ENCODE measurements at places on chromosomes 11 and 22.

DNA sequence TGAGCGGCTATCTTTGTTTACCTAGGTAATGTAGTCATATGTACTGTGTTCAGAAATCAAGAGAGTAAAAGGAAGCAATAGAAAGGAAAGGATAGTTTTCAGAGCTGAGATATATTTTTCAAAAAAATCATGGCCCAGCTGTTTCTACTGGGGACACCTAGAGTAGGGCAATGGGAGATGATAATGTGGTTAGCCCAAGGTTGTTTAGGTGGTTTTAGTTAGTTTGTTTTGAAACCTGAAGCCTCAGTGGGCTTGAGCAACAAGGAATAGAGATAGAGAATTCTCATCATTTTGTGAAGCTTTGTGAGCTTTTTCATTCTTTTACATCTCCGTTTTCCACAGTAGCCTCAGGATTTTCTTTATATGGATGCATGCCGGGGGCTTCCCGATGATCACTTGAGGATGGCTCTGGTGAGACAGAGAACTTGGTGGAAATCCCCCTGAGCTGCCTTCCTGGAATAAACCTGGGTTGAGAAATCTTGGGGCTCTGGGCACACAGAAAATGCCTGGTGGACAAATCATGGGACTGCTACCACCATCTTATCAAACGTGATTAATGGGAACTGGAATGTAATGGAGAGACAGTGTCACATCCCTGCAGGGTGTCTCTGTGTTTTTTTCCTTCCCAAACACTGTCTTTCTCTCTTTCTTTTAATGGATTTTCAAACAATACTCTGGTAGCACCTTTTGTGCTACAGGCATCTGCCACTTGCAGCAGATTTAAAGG is 49.0 kb downstream of the ARHGAP42 start:
- DNase-seq = no peak

DNA sequence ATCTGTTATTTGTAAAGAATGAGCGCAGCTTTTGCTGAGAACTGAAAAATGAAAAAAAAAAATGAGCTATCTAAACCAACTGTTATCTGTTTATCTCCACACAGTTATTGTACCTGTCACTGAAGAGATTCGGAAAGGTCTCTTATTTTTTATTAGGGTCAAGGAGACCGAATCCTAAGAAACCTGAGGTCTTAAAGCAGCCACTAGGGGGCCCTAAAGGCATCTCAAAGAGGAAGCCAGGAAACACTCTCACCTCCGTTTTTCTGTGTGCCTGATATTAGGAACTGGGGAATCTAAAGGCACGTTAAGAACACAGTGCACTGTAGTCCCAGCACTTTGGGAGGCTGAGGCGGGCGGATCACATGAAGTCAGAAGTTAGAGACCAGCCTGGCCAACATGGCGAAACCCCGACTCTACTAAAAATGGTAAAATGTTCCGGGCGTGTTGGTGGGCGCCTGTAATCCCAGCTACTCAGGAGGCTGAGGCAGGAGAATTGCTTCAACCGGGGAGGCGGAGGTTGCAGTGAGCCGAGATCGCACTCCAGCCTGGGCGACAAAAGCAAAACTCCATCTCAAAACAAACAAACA is 3.5 kb upstream of the LARGE1 start:
- DNase-seq = peak; percentile 82

GRCh38 chr11:95324826-95325225 is 93.8 kb upstream of the SESN3 start:
- no peak for DNase-seq

GRCh38 chr11:86464509-86465221 is 90.0 kb downstream of the CCDC81 start:
- no peak for DNase-seq

GRCh38 chr11:36121054-36121453 is 168.2 kb downstream of the COMMD9 start:
- DNase-seq = no peak

DNA sequence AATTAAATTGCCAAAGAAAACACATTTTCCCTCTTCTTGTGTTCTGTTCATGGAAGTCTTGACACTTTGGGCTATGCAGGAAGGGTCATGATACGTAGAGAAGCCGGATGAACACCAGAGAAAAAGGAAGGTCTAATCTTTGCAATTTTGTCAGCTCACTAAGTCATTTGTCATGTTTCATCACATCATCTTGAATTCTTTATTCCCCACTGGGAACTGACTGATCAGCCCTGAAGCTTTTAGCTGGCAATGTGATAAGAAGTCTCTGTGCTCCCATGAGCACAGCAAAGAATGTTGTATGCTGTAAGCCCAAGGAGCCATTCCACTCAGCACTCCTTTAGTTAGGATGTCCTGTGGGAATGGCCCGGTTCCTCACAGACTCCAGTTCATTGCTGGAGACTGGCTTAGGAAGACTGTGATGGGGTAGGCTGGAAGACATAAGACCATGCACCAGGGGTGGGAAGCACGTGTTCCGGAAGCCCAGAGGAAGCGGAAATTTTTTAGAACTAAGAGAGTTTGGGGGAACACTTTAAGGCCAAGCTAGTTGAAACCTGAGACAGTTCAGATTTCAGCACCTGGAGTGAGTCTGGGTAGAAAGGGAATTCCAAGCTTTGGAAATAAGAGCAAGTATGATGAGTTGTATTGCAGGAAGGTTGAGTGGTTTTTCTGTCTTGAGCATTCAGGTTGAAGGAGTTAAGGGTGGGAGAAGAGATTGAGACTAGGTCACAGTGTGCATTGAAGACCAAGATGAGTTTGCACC is 306.7 kb upstream of the MTNR1B start:
- no peak for DNase-seq

- DNase-seq = no peak
Measured at GRCh38 chr22:39524753-39525657, 4.6 kb downstream of the ATF4 start.

GRCh38 chr11:69640995-69641581 is at the start of gene CCND1:
CCND1 (plus strand) TSS chr11:69641156; CDS start chr11:69641314, 158 bp downstream.
- DNase-seq = peak; percentile 35

DNA sequence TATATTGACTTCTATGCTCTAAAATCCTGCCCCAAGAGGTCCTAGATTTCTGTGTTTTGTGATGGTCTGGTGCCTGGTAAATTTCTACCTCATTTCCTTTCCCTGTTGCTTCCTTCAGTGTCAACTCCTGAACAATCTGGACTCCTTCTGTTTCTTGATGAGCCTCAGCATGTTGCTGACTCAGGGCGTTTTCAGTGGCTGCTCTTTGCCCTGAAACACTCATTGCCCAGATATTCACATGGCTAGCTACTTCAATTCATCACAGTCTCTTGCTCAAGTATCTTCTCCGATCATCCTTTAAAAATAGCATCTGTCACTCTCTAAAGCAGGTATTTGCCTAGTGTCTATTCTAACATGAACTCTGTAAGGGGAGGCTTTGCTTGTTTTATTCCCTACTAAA is 526.3 kb upstream of the RAG2 start:
- no peak for DNase-seq

GRCh38 chr11:87038235-87038977 is 672 bp downstream of the TMEM135 start:
- DNase-seq = no peak

GRCh38 chr11:64762674-64763525 is 3.1 kb upstream of the PYGM start:
- no peak for DNase-seq

DNA sequence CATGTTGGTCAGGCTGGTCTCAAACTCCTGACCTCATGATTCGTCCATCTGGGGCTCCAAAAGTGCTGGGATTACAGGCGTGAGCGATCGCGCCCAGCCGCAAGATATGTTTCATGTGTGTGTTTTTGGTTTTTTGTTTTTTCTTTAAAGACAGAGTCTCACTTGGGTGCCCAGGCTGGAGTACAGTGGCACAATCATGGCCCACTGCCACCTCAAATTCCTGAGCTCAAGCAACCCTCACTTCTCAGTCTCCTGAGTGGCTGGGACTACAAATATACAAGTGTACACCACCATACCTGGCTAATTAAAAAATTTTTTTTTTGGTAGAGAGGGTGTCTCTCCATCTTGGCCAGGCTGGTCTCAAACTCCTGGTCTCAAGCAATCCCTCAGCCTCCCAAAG is 8.4 kb downstream of the TIGD3 start:
- no peak for DNase-seq

DNA sequence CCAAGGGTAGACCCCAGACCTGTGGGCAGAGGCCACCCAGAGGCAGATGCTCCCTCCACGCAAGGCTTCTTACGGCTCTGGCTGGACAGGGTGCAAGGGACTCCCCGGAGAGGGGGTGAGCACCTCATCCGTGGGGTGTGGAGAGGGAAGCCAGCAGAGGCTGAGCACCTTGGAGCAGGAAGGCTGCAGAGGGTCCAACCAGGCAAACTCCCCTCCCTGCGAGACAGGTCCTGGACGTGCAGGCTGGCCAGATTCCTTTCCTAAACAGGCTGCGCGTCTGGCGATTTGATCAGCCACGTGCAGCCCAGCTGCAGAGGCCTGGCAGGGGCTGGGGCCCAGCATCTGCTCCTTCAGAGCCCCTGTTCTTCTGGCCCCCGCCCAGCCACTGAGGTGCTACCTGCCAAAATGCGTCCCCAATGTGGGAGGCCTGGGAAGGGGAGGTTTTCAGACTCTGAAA is 49.3 kb downstream of the WNT11 start:
- DNase-seq = no peak

DNA sequence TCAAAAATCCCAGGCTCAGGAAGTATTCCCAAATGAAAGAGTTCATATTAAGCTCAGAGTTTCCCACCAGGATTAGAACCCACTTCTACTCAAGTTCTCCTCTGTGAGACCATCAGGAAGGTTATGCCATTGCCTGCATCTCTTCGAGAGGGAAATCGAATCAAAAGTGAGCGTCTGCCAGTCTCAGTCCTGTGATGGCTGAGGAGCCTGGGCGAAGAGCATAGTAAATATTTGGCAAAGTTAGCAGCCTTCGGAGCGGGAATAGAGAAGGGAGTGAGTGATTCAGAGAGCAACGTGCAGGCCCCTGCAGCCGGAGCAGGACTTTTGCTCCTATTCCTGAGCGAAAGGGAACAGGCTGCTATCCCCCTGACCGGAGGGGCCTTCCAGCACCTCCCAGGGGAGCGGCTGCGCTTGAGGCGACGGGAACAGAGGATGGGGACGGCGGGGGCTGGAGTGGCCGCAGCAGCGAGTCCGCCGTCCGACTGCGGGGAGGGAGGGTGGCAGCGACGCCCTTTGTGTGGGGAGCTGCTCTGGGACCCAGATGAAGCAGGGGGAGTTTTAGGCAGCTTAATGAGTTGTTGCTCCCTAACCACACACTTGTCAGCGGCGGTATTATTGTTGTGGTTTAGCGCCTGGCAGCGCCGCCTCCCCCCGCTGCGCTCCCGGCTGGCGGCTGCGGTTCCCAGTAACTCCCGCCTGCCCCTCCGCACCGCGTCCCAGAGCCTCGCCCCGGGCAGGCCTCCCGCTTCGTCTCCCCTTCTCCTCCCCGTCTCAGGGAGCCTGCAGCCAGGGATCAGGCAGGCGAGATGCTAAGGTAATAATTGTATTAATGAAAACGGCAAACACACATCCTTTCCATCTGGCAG is 21.7 kb upstream of the NRGN start:
- DNase-seq = peak; percentile 55

DNA sequence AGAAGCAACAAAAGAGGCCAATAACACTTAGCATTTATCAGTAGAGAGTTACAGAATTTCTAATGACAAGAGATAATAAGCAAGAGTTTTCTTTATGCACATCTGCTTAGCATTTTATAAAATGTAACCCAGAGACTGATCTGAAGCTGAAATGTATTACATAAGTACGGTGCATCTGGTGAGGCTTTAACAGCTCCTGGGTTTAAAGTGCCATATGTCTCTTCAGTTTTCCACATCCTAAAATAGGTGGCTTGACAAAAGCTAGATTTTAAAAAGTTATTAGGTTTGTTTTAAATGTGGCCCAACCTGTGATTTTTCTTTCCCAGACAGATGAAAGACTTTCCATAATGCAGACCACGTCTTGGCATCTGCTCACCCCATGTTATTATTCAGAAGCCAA is 620.7 kb upstream of the ARHGAP42 start:
- no peak for DNase-seq
